H1 (cell line): ENCODE measurements at places on chromosomes 7 and 10.

GRCh38 chr7:28606421-28606820 lies 194.1 kb downstream of the CREB5 start:
- DNase-seq = no peak

GRCh38 chr10:99057936-99058690 lies 177.5 kb downstream of the HPSE2 start:
- DNase-seq = no peak

DNA sequence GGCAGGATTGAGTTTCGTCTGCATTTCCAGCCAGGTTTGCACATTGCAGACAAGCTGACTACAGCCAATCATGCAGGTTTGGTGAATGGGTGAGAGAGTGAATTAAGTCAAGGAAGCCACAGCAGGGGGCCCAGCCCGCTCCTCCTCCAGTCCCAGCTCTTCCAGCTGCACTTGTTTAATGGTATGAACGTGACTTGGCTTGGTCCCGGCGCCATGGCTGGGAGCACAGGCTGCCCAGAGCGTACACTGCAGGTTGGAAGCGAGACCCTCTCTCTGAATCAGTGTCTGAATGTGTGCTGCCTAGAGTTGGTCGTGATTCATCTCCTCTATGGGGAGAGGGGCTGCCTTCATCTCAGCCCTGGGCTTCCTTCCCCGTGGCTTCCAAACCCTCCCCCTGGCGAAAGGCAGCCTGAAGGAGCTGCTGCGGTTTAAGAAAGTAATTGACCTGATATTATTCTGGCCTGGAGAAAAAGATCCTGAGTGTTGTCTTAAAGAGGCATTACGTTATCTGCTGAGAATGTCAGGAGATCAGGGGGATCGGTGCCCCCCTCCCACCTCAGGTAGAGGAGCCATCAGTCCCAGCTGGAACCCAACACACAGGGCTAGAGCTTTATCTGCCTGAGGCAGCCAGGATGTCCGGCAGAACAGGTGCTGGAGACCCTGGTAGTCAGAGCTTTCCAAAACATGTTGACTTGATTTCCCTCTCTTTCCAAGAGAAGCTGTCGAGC lies 132.1 kb downstream of the COL26A1 start:
- no peak for DNase-seq

DNA sequence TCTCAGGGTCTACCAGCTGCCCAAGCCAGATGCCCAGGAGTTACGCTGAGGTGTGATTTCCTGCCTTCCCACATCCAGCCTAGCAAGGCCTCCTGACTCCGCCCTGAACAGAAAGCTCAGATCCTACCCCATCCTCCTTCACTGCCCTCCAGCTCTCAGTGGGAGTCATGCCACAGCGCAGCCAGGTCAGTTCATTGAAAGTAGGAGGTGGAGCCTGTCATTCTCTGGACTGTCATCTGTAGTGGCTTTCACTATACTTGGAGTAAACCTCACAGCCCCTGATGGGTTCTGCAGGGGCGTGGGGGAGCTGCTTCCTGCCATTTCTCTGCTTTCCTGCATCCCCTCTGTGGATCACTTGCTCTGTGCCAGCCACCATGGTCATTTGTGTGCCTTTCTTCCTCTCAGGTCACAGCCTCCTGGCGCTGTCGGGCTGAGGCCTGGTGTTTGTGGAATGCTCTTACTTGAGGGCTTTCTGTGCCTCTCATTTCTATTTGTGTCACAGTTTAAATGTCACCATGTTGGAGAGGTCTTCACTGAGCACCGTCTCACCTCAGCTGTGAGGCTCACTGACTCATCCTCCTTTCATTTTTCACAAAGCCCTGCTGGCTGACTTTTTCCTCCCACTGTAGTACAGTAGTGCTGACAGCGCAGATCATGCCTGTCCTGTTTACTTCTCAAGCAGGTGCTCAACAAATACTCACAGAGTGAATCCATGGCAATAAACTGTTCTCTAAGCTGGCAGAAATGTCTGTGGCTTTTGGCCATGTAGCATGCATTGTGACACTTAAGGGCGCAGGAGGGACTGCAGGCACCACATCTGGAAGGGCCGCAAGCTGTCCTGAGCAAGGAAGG lies 61.0 kb upstream of the TMEM248 start:
- DNase-seq = no peak

- DNase-seq = no peak
Observed at GRCh38 chr10:5525561-5526341, 990 bp downstream of the CALML3 start.

- DNase-seq = no peak
Observed at GRCh38 chr7:92794831-92795230, 41.5 kb downstream of the CDK6 start.

- no peak for DNase-seq
Observed at GRCh38 chr7:13067036-13067435, 379.6 kb downstream of the ARL4A start.

DNA sequence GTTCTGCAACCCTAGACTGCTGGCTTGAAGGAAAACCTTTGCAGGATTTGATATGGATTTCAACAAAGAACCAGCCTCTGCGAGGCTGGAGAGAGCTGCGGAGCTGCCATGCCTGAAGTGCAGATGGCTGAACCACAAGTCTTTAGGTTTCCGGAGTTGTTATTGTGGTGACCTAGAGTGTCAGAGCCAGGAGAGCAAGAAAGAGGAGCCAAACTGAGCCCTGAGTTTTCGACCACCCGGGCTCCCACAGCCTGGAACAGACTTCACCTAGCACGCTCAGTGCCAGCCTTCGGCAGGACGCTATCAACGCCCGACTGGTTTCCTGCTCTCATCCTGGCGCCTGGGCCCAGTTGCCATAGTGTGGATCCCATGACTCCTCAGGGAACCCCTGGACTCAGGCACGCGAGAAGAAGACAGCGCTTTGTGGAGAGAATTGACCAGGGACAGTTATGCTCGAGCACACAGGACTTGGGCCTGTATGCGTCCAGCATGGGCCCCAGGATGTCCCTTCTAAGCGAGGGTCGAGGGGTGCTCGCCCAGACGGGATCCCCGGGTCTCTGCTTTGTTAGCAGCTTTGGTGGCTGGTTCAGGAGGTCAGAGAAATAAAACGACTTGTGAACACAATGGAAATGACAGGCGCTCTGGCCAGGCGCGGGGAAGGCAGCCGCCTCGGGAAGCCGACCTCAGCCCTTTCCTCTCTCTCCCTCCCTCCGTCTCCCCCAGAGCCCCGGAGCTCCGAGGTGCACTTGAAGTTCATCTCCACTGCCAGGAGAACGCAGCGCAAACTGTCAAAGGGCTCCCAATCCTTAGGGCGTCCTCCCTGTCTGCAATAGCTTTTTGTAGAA lies 1.8 kb upstream of the GAD2 start:
- DNase-seq = no peak
